Ureter (tissue), 1 donor: ENCODE measurements at places on chromosomes 11 and 22. TPM values are rescaled to one million over a fixed set of nuclear protein-coding genes. Genes with fewer than 3 reads are reported as not detected.

The GALR3 gene
- total RNA-seq, result not detected

The NXPE1 gene
- not detected for total RNA-seq

The DDT gene
- 129 TPM for total RNA-seq

The PATL1 gene
- 38.1 TPM for total RNA-seq

The SLC22A12 gene
- not detected for total RNA-seq

The MAFF gene
- 27.0 TPM for total RNA-seq

The CTSF gene
- 27.0 TPM for total RNA-seq

The APLNR gene
- total RNA-seq, result 4.7 TPM

The CHRM1 gene
- total RNA-seq, result not detected

The GLB1L3 gene
- total RNA-seq, result not detected

The PYGM gene
- 11.4 TPM for total RNA-seq

The OR8J1 gene
- not detected for total RNA-seq

The NAALADL1 gene
- total RNA-seq, result 10.3 TPM

The ADM gene
- total RNA-seq, result 21.9 TPM

The MEN1 gene
- 18.7 TPM for total RNA-seq

The CAT gene
- 135 TPM for total RNA-seq

The CRYBB1 gene
- not detected for total RNA-seq

The ANGPTL5 gene
- not detected for total RNA-seq

The TRIM49B gene
- total RNA-seq, result not detected

The TMEM151A gene
- not detected for total RNA-seq

The KCTD14 gene
- total RNA-seq, result 7.6 TPM

The ZNRD2 gene
- 50.3 TPM for total RNA-seq

The MMP1 gene
- 0.57 TPM for total RNA-seq

The ROM1 gene
- 5.4 TPM for total RNA-seq

The PLEKHA7 gene
- total RNA-seq, result 94.4 TPM

The KDM4D gene
- 1.2 TPM for total RNA-seq

The MMP3 gene
- total RNA-seq, result not detected
